Sigmoid colon (tissue), 7 donors: ENCODE measurements at places on chromosomes 1 and 21. TPM values are rescaled to one million over a fixed set of nuclear protein-coding genes. Genes with fewer than 3 reads are reported as not detected.

Gene BCL2L15
- 0.28 TPM for total RNA-seq

Gene SPRR2F
- not detected for total RNA-seq

Gene MROH9
- total RNA-seq = not detected

Gene TGFB2
- total RNA-seq = 7.5 TPM

GRCh38 chr1:180912211-180912800, 391 bp upstream of the KIAA1614 start:
- H3K4me1 ChIP-seq = peaks cover 39% of the 10 kb centered on the region
- no peaks in the 10 kb centered on the region for H3K36me3 ChIP-seq
- peak overlapping the region; percentile 93 for H3K27ac ChIP-seq
- H3K4me3 ChIP-seq = peak overlapping the region; percentile 53

- no peaks in the 10 kb centered on the region for H3K36me3 ChIP-seq
- no peaks in the 10 kb centered on the region for H3K4me1 ChIP-seq
- no peak overlapping the region for H3K4me3 ChIP-seq
- no peak overlapping the region for H3K27ac ChIP-seq
- peaks cover 4% of the 10 kb centered on the region for H3K27me3 ChIP-seq
Measured at GRCh38 chr1:48229317-48229716, 6.8 kb downstream of the SLC5A9 start.

DNA sequence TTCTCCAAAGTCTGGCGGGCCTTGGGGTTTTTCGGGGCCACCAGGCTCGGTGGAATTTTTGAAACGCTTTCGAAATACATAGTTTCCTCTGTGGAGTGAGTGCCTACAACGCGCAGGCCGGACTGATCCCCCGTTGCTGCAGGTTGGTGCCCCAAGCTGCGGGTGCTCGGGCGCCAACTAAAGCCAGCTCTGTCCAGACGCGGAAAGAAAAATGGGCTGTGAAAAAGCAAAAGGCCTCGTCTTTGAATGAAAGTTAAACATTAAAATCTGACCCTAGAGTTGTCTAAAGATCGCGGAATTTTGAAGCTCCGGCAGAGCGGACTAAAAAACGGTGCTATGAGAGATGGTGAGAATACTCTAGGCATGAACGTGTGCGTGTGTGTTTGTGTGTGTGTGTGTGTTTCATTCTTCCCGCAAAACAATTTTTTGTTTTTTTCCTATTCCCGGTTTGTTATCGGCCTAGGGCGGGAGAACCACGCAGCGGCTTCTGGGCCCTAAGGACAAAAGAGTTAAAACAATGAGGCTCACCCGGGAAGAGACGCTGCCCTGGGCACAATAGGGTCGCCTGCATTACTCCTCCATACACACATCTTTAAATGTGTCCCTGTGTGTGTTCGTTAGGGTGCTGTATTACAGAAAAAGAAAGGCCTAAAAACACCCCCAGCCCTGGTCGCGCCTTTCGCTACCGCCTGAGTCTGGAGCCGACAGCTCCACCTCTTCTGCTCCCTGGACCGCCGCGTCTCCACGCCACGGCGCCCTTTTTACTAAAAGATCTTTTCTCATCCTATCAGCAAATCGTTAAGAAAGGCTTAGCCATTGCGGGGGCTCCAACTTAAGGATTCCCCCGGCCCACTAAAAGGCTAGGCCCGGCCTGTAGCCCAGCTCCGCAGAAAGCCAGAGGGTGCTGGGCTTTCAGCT, 3.2 kb downstream of the TBX15 start:
- H3K27me3 ChIP-seq = peaks cover 98% of the 10 kb centered on the region
- H3K36me3 ChIP-seq = no peaks in the 10 kb centered on the region
- H3K4me1 ChIP-seq = peaks cover 46% of the 10 kb centered on the region
- H3K4me3 ChIP-seq = peak overlapping the region; percentile 27
- DNase-seq = no peak
- H3K27ac ChIP-seq = no peak overlapping the region
